Activated CD4-positive, alpha-beta T cell treated with anti-CD3 and anti-CD28 coated beads for 24 hours (primary cell): ENCODE measurements at places on chromosomes 11 and 22.

- no peak for DNase-seq
Observed at GRCh38 chr22:24737582-24737981, 36.9 kb downstream of the PIWIL3 start.

DNA sequence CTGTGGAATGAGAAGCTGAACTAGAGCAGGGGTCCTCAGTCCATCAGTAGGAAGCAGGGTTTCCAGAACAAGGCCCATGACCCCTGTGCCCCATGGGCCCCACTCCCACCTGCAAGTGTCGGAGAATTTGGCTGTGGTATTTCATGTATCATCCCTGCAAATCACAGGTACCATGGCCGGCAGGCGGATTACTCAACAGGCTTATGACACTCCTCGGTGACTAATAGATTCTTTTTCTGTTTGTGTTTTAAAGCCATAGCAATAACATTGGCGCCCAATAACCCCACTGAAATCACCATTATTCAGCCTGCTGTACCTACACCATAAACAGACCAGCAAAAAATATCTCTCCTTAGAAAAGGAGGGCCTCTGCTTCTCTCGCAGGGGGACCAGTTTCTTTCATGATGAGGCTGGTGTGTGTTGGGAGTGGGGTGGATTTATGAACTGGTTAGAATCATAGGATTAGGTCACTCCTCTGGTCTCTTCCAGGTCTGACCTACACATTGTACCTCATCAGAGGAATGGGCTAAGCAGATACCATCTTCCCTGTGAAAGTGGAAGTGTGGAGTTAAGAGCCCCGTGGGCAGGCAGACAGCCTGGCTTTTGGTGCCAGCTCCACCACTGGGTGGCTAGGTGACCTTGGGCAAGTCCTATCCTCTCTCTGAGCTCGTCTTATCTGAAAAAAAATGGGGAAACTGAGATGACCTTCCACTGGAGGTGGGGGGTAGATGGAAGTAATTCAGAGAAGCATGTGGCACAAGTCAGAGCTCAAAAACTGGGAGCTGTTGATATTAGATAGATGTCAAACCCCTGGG lies 60.2 kb upstream of the WNT11 start:
- DNase-seq: no peak

GRCh38 chr11:59283825-59284772 lies 71.4 kb upstream of the MPEG1 start:
- DNase-seq: peak; percentile 19

DNA sequence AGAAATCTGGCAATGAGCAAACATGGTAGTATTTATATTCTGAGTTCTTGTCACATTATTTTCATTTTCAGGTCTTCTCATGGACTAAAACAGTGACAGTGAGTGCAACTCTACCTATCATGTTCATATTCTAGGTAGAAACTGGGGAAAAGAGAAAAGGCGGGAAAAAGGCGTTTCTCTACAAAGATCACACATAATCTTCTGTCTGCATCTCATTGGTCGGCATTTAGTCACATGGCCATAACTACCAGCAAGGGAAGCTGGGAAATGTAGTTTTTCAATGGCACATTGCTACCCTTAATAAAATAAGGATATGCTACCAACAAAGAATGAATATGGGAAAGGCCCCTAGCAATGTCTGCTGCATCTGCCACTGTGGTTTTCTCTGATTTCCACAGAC lies 57.6 kb upstream of the B3GAT1 start:
- no peak for DNase-seq

GRCh38 chr22:48588878-48589450 lies 1238.7 kb downstream of the BRD1 start:
- no peak for DNase-seq

GRCh38 chr11:111186308-111186915 lies 59.1 kb upstream of the POU2AF2 start:
- DNase-seq: no peak

- no peak for DNase-seq
Observed at GRCh38 chr22:23122992-23123803, 18.6 kb downstream of the RSPH14 start.

- no peak for DNase-seq
Observed at GRCh38 chr22:30921108-30921507, 47.5 kb downstream of the MORC2 start.

DNA sequence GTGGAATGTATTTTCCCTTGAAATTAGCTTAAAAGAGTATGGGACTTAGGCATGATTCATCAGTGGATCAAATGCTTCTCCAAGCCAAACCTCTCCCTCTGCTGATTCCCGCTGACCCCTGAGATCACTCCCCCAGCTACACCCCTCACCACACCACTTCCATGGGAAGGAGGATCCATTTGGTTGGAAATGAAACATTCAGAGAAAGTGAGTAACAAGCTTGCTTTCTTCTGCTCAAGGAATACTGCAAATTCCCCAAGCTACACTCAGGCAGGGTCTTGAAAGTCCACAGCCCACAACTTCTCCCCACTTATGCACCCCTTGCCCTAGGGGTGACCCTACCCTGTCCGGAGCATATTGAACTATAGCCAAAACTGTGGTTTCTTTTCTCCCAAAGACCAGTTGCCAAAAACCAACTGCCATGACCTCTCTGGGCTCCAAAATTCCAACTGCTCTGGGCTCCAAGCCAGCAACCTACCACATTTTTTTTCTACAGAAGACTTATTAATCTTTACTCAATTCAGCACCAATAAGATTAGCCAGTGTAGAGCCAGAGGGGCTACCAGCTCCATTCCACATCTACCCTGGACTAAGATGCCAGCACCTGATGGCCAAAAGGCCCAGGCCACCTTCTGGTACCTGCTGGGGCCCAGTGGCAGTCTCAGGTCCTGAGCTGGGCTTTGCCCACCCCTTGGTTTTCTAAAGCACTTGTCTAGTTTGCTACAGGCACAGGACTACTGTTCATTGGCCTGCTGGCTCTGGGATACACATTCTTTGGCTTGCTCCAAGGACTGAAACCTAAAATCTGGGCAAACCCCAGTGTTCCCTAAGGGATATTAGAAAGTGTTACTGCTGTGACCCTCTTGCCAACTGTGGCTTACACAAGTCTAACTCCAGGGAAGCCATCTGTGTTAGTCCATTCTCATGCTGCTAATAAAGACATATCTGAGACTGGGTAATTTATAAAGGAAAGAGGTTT lies 101.1 kb downstream of the MICAL3 start:
- no peak for DNase-seq

DNA sequence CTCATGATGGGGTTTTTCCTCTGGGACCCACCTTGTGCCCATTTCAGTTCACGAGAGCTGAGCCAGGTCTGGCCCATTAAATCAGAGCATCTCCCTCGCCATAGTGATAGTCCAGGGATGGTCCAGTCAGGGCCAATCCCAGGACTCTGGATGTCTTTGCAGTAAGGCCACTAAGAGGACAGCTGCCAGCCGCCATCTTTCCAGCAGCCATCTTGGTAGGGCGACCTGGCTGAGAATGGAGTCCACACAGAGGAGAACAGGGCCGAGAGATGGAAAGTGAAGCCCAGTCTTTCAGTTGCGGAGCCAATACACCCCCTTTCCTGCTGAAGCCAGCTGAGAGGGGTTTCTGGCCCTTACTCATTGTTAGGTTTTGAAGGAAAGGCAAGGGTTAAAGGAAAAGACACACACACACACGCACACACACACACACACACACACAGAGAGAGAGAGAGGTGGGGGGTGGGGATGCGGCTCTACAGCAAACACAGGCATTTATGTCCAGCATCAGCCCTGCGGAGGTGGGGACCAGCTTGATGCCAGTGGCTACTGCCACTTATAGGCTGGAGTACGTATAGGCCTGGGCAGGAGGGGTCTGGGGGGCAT lies 12.4 kb upstream of the KIAA0930 start:
- DNase-seq: no peak

- no peak for DNase-seq
Observed at GRCh38 chr11:68977781-68978625, 2.8 kb downstream of the MRGPRD start.

GRCh38 chr22:50299785-50300619 lies 7.4 kb downstream of the PLXNB2 start:
- DNase-seq: no peak

- no peak for DNase-seq
Observed at GRCh38 chr11:79047321-79047720, 393.5 kb downstream of the TENM4 start.

GRCh38 chr11:78714539-78714938 lies 139.9 kb upstream of the NARS2 start:
- no peak for DNase-seq

DNA sequence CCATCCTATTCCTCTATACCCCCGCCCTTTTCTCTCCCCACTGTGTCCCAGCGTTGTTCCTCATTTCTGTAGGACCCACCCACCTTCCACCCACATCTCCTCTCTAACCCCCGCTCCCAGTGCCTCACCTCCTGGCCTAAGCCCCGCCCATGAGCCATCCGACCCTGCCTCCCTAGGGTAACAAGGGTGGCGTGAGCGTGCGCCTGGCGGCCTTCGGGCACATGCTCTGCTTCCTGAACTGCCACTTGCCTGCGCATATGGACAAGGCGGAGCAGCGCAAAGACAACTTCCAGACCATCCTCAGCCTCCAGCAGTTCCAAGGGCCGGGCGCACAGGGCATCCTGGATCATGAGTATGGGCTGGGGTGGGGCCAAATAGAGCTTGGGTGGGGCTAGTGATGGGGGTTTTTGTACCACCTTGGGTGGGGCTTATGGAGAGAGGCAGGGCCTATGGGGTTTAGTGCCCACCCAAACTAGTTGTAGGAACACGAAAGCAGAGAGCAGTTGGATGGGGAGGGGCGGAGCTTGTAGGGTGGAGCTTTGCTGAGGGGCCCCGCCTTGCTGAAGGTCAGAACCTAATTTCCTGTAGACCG lies 4.5 kb downstream of the INPP5J start:
- no peak for DNase-seq

DNA sequence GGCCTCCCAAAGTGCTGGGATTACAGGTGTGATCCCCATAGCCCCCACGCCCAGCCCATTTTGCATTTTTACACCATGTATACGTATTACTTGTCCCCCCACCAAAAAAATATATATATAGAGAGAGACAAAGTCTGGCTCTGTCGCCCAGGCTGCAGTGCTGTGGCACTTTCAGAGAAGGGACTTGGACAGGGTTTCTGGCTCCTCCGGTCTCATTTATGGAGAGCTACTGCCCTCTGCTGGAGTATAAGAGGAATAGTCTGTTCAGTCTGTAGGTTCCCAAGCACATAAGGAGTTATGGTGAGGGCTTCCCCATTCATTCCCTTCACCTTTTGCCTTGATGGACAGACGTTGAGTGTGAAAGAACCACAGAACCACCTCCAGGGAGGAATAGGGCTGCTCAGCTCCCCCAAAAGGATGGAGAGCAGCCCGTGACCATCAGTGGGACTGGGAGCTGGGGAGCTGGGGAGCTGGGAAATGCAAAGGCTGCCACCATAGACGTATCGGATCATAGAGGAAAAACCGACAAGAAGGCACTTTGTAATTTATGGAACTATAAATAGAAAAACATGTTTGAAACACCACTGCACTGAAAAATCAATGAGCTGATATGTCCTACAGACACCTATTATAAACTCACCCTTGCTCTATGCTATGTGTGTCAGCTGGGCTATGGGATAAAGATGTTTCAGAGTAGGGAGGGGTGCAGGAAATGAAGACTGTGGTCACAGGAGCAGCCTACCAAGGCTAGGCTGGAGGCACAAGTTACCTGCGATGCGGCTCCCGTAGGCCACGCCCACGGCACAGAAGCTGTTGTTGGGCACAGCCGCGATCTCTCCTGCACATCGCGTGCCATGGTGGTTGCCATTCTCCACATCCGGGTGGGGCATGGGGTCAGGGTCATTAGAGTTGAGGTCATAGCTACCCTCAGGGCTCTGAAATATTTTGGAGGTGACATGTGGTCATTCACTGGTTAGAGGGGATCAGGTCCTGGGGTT lies 5.2 kb downstream of the PCSK7 start:
- DNase-seq: no peak

DNA sequence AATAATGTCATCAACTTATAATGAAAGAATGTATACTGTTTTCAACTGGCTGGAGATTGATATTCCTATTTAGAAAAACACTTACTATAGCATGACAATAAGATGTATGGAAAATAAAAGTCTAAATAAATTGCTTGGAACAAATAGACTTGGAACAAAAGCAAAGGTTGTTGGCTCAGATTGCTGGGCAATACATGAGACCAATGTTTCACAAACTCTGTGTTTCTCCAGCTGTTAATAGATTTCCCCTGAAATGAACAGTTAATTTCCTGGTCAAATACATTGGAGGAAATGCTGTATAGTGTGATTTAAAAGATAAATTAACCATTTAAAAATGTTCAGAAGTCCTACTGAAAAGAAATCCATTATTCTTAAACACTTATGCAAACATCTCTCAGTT lies 40.1 kb upstream of the CTSC start:
- no peak for DNase-seq

DNA sequence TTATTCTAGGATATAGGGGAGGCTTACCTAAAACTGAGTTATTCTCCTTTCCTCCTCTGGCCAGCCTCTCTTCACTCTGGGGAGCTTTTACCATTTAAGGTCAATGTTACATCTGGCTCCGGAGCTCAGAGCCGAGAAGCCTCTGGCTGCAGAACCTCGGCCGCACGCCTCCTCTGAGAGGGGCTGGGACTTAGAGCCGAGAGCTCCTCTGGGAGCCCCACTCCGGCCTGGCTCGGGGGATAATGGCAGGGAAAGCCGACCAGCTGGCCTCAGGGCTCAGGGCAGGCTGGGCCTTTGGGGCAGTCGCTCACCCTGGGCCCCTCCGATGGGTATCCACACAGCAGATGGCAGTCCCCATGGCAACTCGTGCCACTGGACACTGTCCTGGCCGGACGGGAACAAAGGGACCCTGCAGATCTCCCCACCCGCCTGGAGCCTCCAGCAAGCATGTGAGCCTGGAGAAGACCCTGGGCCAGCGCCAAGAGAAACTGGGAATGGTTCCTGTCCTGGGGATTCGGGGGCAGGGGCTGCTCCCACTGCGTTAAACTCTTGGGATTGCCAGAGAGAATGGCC lies at the start of gene IRAG1:
TSS of gene IRAG1 (minus strand) at position 247 of the 573 bp plus-strand sequence. CDS start at position 94, 153 bp downstream.
- DNase-seq: no peak

DNA sequence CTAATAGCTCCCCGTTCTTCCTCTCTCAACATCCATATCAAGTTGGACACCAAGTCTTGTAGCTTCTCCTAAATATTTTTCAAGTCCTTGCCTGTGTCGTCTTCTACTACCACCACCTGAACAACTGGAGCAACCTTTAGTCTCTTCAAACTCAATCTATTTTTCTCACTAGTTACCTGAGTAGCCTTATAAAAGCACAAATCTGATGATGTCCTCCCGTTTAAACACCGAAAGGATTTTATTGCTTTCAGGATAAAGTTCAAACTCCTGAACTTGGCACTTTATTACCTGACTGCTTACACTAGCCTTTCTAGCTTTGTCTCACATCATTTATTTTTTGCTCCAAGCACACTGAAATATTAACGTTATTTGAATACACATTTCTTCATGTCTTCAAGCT lies 1.3 kb upstream of the PAK1 start:
- no peak for DNase-seq

DNA sequence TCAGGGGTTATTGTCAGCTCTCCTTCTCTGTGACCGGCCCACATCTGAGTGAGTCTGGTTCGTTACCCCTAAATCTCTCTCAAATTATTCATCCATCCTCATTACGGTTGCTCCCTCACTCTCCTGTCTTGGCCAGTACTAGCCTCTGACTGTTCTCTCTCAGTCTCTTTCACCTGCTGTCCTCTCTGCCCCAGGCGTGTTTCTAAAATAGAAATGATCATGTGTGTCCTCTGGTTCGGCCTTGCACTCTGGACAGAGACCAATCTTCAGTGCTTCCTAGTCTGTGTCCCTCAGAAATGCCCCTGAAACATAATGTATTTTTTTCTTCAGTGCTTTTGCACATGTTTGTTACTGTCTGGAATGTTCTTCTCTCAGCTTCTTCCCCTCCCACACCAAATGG lies 4.9 kb downstream of the PSMD13 start:
- no peak for DNase-seq
